ENCODE measurements at places on chromosomes 12 and 14. TPM values are rescaled to one million over a fixed set of nuclear protein-coding genes. Genes with fewer than 3 reads are reported as not detected.

DNA sequence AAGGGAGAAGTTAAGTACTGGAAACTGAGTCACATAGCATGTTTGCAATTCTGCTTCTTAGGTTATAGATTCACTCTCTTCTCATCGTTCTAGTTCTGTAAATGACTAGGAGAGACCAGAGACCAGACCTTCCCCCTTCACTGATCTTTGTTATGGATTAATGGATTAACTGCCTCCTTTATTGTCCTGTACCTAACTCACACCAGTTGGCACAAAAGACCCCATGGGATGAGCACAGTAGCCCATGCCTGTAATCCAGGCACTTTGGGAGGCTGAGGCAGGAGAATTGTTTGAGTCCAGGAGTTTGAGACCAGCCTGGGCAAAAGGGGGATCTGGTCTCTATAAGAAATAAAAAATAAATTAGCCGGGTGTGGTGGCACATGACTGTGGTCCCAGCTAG is 20.8 kb downstream of the BCAT1 start:
- H3K27ac ChIP-seq: no peak overlapping the region
- peaks cover 55% of the 10 kb centered on the region for H3K36me3 ChIP-seq
- no peak overlapping the region for H3K4me3 ChIP-seq

DNA sequence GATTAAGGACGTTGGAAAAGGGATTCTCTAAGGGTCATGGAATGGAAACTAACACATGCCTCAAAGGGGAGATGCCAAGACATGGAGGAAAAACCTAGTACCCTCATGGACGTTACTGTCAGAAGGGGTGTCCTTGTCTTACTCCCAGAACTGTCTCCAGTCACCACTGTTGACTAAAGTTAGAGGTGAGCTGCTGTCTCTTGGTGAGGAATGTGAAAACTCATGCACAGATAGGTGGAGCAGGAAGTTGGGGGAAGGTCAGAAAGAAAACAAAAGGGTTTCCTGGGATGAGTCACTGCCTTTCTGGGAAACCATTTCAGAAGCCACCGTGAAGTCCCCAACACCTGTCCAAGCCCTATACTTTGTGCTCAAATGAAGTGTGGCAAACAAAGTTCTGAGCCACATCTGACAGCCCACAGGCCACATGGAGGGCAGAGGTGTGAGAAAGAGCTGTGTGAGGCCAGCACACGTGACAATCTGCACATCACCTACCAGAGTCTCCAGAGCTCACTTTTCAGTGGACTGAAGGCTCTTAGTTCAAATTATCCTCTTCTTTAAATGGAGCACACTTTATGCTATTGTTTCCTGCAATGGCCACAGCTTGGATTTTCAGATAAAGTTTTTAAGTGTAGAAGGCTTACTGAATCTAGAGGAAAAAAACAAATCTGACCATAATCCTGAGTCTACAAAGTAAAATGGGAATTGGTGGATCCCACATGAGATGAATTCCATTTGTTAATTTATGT is 92.9 kb upstream of the EGLN3 start:
- no peak overlapping the region for H3K27ac ChIP-seq
- DNase-seq: no peak
- no peaks in the 10 kb centered on the region for H3K36me3 ChIP-seq
- H3K27me3 ChIP-seq: no peaks in the 10 kb centered on the region

GRCh38 chr12:16135323-16135722 is 142.2 kb downstream of the SLC15A5 start:
- H3K36me3 ChIP-seq: peaks cover 2% of the 10 kb centered on the region
- no peak for DNase-seq
- H3K27ac ChIP-seq: no peak overlapping the region
- no peaks in the 10 kb centered on the region for H3K4me1 ChIP-seq

- no peak overlapping the region for H3K27ac ChIP-seq
- no peak for DNase-seq
- no peaks in the 10 kb centered on the region for H3K4me1 ChIP-seq
- peak overlapping the region; percentile 1 for H3K4me3 ChIP-seq
- H3K27me3 ChIP-seq: no peaks in the 10 kb centered on the region
Observed at GRCh38 chr14:86373886-86374285, 843.9 kb downstream of the FLRT2 start.

BEST3 gene
- total RNA-seq: 0.14 TPM
